ENCODE measurements at places on chromosomes 7 and 10. TPM values are rescaled to one million over a fixed set of nuclear protein-coding genes. Genes with fewer than 3 reads are reported as not detected.

Gene WEE2
- 0.12 TPM for total RNA-seq

Gene DUS4L
- total RNA-seq, result 2.2 TPM

Gene LRRD1
- not detected for total RNA-seq

- no peak for DNase-seq
Observed at GRCh38 chr10:116668446-116668845, 47.7 kb downstream of the PNLIPRP2 start.

- no peak for DNase-seq
Observed at GRCh38 chr7:105010504-105011130, 3.4 kb upstream of the KMT2E start.

DNA sequence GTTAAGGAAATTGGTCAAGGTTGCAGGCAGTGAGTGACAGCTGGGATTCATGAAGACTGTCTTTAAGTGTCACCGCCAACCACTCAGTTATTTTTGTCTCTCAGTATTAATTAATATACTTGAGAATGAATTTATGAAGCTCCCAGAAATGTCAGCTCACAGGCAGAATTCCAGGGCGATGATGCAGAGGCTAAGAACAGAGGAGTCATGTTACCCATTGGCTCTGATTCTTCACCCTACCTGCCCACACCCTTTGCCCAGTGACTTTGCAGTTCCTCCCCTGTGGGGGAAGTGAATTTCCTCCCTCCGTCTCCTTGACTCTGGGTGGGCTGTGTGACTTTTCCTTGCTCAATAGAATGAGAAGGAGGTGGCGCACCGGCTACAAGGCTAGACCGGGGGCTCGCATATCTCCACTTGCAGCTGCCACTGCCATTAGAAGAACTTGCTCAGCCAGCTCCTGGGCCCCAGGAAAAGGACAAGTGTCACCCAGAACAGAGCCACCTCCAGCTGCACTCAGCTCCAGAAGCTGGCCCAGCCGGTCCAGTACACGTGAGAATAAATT lies 157.1 kb upstream of the PRKCQ start:
- DNase-seq, result no peak

DNA sequence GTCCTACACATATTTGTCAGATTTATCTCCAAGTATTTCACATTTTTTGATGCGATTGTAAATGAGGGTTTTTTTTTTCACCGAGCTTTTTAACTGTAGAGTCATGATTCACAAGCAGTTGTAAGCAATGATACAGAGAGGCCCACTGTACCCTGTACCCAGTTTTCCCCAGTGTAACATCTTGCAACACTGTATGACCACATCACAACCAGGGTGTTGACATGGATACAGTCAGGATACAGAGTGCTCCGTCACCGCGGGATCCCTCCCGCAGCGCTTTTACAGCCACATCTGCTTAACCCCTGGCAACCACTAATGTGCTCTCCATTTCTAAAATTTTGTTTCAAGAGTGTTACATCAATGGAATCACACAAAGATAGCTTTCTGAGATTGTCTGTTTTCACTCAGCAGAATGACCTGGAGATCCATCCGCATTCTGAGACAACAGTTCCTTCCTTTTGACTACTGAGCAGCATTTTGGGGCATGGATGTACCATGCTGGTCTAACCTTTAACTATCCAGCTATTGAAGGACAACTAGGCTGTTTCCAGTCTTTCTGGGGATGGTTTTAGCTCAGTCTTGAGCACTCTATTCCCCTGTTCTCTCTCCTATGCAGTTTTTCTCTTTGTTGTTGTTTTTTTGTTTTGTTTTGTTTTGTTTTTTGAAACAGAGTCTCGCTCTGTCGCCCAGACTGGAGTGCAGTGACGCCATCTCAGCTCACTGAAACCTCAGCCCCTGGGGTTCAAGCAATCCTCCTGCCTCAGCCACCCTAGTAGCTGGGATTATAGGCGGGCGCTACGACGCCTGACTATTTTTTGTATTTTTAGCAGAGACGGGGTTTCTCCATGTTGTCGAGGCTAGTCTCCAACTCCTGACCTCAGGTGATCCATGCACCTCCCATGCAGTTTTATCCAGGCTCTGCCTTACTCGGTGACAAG lies 25.9 kb downstream of the GPRIN2 start:
- no peak for DNase-seq

DNA sequence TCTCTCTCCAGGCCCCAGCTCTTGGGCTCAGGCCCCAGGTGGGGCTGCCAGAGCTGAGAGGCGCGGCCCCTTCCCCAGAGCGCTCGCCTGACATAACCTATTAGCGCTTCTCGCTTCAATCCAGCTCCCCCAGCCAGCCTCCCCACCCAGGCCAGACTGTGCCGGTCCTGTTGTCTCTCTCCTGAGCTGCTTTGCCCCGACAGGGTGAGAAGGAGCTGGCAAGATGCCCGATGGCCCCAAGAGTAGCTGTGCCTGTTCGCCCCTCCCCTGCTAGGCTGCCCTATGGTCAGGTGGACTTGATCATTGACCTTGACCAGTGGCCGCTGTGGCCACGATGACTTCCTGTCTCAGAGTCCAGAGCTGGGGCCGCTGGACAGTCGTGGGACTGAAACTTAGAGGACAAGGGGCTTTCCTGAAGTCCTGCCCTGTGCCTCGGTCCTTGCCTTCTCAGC lies 9.1 kb downstream of the TMEM270 start:
- peak; percentile 49 for DNase-seq

Data from pancreas (tissue), 10 donors.